ENCODE measurements at places on chromosomes 13 and 19.
A peak's percentile ranks its signal among the peaks of the same experiment; 100 is the strongest.

DNA sequence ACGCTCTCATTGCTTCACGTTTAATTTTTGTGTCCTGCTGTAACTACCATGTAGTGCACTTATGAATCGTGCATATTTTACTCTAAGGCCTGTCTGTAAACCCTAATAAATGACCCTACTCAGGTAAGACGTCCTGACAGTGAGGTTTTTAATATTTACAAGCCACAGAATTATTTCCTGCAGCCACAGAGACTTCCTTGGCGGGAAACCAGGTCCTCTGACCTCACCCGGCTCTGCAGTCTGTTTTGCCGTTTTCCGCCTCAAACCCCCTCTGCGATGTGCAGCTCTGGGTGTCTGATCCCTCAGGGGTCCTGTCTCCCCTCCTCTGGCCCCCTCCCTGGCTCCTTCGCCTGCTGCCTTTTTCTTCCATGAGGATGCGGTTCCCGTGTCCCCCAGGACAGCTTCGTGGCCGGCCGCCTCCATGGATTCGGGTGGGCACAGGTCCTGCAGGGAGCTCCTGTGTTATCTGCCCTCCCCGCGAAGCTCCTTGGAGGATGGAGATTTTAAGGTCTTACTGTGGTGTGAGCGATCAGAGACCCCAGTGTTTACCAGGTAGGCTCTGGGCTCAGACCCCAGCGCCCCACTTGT is 66.3 kb downstream of the MCF2L start:
- DNase-seq: no peak

- no peak for DNase-seq
Measured at GRCh38 chr13:68440874-68441273, 1210.7 kb upstream of the PCDH9 start.

DNA sequence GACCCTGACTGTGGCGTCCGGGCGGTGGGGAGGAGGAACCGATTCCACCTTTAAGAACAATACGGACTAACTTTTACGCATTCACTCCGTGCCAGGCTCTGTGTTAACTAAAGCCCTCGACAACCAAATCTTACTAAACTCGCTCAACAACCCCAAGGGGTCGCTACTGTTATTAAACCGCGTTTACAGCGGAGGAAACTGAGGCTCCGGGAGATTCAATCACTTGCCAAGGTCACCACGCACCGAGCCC is 1.2 kb downstream of the SAMD1 start:
- DNase-seq: peak; percentile 44

- DNase-seq: no peak
Measured at GRCh38 chr19:30225676-30226463, 146.3 kb upstream of the ZNF536 start.

DNA sequence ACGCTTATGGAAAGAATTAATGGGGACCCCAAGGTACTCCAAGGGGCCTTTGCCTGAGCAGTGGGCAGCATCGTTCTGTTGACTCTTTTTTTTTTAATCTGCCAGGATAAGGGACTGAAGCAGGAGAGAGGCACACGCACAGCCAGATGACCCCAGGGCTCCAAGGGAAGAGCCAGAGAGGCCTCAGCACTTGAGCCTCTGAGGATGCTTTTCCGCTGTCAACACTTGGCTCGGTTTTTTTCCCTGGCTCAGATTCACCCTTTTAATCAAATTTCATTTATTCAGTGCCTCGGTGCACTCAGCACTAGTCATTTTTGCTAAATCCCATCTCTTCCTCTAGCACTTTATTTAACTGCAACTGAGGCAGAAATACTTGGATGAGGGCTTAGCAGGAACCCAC is 226.3 kb downstream of the FGF9 start:
- DNase-seq: no peak

DNA sequence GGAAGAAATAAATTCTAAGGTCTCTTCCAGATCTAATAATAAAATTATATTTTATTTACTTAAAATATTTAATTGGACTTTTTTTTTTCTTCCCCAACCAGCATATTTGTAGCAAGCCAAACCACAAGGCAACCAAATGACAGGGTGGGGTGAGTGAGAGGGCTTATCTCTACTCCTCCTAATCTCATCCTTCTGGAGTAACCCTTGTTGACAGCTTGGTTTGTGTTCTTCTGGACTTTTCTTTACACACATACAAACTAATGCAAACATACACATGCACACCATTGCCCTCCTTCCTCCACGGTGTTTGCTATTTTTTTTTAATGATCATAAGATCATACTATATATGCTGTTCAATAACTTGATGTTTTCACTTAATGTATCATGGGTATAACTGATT is 383.1 kb downstream of the DLEU7 start:
- no peak for DNase-seq

DNA sequence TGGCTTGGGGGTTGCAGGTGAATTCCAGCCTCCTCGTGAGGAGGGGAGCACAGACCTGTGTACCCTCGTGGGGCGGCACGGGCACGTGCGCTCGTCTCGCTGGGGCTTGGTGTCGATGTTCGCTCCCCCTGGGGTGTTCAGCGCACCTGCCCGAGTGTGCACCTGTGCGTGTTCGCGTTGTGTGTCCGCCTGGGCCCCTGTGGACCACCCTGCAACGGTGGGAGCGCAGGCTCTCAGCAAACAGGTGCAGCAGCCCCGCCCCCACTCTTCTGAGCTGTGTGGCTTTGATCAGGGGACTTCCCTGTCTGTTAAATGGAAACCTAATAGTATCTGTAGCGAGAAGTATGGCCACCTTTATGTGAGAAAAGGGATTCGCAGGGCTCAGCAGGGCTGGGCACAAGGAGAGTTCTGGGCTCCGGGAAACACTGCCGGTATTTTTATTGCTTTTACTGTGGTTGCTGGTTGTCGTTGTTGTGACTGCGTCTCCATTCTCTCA is 549 bp downstream of the SMIM17 start:
- no peak for DNase-seq

GRCh38 chr13:101799196-101799595 is 346.7 kb downstream of the ITGBL1 start:
- DNase-seq: no peak

GRCh38 chr13:98368019-98368418 is 190.9 kb upstream of the RNF113B start:
- no peak for DNase-seq

DNA sequence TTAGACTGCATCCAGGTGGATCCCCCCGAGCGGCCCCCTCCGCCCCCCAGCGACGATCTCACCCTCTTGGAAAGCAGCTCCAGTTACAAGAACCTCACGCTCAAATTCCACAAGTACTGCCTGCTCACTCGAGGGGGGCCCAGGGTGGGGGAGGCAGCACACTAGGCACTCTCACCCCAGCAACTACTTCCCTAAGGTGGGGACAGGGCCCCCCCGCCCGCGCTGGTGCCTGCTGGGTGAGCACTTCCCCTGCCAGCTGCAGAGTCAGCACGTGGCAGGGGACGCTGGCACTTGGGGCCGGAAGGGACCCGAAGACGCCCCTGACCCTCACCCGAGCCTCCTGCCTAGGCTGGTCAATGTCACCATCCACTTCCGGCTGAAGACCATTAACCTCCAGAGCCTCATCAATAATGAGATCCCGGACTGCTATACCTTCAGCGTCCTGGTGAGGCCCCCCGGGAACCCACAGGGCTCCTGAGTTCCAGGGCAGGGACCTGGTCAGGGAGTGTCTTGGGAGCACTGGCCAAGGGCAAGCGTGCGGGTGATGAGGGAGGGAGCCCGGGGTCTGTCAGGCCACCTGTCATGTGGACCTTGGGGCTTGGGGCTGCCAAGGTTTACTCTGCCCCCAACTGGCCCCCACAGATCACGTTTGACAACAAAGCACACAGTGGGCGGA is 5.2 kb downstream of the MCOLN1 start:
- DNase-seq: no peak

- no peak for DNase-seq
Measured at GRCh38 chr19:50314724-50315708, 14.2 kb downstream of the KCNC3 start.

GRCh38 chr19:39254531-39255345 is 6.1 kb upstream of the IFNL4 start:
- no peak for DNase-seq

- no peak for DNase-seq
Measured at GRCh38 chr13:96089749-96090239, at the start of gene HS6ST3. TSS of gene HS6ST3 (plus strand) at chr13:96090107.

All from CD4-positive, alpha-beta T cell treated with Interleukin-6 for 4 hours (primary cell).